ENCODE measurements at places on chromosomes 2 and 18. TPM values are rescaled to one million over a fixed set of nuclear protein-coding genes. Genes with fewer than 3 reads are reported as not detected.

Gene SCYGR4
- not detected for total RNA-seq

Gene ZNF396
- total RNA-seq, result 4.8 TPM

Gene GBX2
- total RNA-seq, result 2.1 TPM

Gene MYO5B
- 51.7 TPM for total RNA-seq

Gene KLHL30
- 0.07 TPM for total RNA-seq

Gene DYNAP
- total RNA-seq, result not detected

Gene IL36B
- total RNA-seq, result not detected

Gene TTC31
- 27.5 TPM for total RNA-seq

Gene GDF7
- total RNA-seq, result 24.3 TPM

Gene AFF3
- total RNA-seq, result 29.2 TPM

Gene SIGLEC15
- total RNA-seq, result 0.41 TPM

Gene HIBCH
- 28.8 TPM for total RNA-seq

Gene BZW1
- 275 TPM for total RNA-seq

Gene SNX17
- 74.7 TPM for total RNA-seq

Gene NMUR1
- 0.10 TPM for total RNA-seq

Gene ACMSD
- not detected for total RNA-seq

Gene STAT4
- total RNA-seq, result 2.1 TPM

Gene KLHL14
- total RNA-seq, result 0.81 TPM

Gene LBX2
- 2.8 TPM for total RNA-seq

Gene CDC42EP3
- 65.4 TPM for total RNA-seq

Gene RAB17
- total RNA-seq, result 18.4 TPM

Gene IL1RL1
- total RNA-seq, result not detected

Gene CFAP210
- 1.4 TPM for total RNA-seq

Gene AKAIN1
- 1.1 TPM for total RNA-seq

Gene ARHGAP25
- total RNA-seq, result 1.1 TPM

Gene EHD3
- total RNA-seq, result 5.3 TPM

Gene VWC2L
- 0.17 TPM for total RNA-seq

Gene MPP4
- total RNA-seq, result 0.46 TPM

Gene POTEJ
- total RNA-seq, result not detected

Gene VSNL1
- 4.1 TPM for total RNA-seq

Gene GULP1
- 26.3 TPM for total RNA-seq

Gene KLHL41
- total RNA-seq, result 0.38 TPM

Gene DRC1
- total RNA-seq, result 0.33 TPM

Gene SGO2
- 5.5 TPM for total RNA-seq

Gene TUBB6
- 56.5 TPM for total RNA-seq

Gene REG1B
- not detected for total RNA-seq

Gene NEMP2
- total RNA-seq, result 7.2 TPM

Gene ANO7
- total RNA-seq, result 3.3 TPM

Gene STON1
- 15.7 TPM for total RNA-seq

Gene TACR1
- total RNA-seq, result 1.5 TPM

Data from type B pancreatic cell (in vitro differentiated cells).